ENCODE measurements at places on chromosomes 6 and 20.
A peak's percentile ranks its signal among the peaks of the same experiment; 100 is the strongest.

- 0 out of 2 replicates have a peak, but pooled peaks cover 4% of the 10 kb centered on the region for H3K36me3 ChIP-seq
- H3K4me3 ChIP-seq, result no peak overlapping the region
- no peaks in the 10 kb centered on the region for H3K4me1 ChIP-seq
- no peak for DNase-seq
These were observed 376.8 kb upstream of the RUNX2 start for GRCh38 chr6:44951253-44951747.

GRCh38 chr6:40714143-40714542 is 127.0 kb upstream of the LRFN2 start:
- H3K36me3 ChIP-seq, result no peaks in the 10 kb centered on the region
- no peaks in the 10 kb centered on the region for H3K27me3 ChIP-seq
- no peak overlapping the region for H3K4me3 ChIP-seq
- H3K27ac ChIP-seq, result no peak overlapping the region
- no peaks in the 10 kb centered on the region for H3K4me1 ChIP-seq
- no peak for DNase-seq

DNA sequence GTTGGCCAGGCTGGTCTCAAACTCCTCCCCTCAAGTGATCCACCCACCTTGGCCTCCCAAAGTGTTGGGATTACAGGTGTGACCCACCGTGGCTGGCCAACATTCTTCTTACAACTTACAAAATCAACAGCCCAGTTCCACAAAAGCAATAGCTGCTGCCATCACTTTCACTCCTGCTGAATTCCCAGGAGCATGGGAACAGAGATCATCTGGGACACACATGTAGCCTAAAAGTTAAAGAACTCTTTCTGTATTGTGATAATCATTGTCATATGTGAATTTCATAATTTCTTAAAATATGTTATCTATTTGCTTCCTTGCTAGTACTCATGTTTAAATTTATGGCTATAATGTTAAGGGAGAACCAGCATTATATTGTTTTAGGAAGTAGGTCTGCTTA is 51.7 kb downstream of the NCOA6 start:
- peaks cover 84% of the 10 kb centered on the region for H3K36me3 ChIP-seq
- no peak overlapping the region for H3K27ac ChIP-seq
- no peak for DNase-seq
- no peaks in the 10 kb centered on the region for H3K4me1 ChIP-seq
- H3K4me3 ChIP-seq, result no peak overlapping the region

DNA sequence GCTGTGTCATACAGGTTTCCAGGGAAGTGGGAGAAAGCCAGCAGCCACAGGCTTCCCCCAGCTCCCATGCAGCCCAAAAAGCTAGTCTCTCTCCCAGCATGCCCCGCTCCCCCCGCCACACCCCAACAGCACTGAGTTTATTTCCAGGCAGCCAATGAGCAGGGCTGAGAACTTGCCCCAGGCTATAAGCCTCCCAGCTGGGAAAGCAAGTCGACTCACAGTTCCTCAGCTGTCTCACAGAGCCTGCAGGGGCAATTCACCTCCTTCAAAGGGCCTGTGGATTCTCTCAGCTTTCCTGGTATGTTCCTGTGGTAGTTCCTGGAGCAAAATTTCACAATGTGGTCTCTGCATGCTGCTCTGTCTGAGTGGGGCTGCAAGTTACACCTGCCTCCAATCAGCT is 34.2 kb downstream of the PAX1 start:
- H3K36me3 ChIP-seq, result no peaks in the 10 kb centered on the region
- no peaks in the 10 kb centered on the region for H3K4me1 ChIP-seq
- no peak for DNase-seq

GRCh38 chr20:32153156-32153665 is 43.7 kb downstream of the TM9SF4 start:
- no peaks in the 10 kb centered on the region for H3K27me3 ChIP-seq
- H3K4me3 ChIP-seq, result no peak overlapping the region
- peak; percentile 62 for DNase-seq
- H3K36me3 ChIP-seq, result peaks cover 92% of the 10 kb centered on the region
- H3K4me1 ChIP-seq, result no peaks in the 10 kb centered on the region

Data from RWPE2 (cell line).